IMR-90 (cell line): ENCODE measurements at places on chromosomes 2 and 18.
A peak's percentile ranks its signal among the peaks of the same experiment; 100 is the strongest.

DNA sequence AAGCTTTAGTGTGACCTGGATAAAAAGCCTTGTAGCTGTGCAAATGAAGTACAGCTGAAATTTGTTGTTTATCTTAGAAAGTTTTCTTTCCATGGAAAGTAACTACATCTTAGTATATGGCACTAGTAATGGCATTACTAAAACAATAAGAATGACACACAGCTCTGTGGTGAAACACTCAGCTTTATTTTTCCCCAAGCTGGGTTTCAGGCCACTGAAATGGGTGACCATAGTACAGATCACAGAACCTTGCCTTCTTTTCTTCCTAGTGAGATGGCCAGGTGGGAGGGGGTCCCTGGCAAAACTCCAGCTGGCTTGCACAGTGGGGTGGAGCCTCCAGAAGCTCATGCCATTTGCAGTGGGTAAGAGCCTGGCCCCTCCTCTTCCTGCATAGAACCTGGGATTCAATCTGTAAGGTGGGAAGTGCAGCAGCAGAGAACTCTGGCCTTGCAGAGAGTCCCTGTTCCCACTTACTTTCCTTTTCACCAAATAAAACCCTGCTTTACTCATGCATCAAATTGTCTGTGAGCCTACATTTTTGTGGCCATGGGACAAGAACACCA, 17.6 kb upstream of the GRP start:
- DNase-seq = no peak
- no peaks in the 10 kb centered on the region for H3K36me3 ChIP-seq
- no peak overlapping the region for H3K4me3 ChIP-seq

GRCh38 chr2:117492209-117492851, 322.2 kb upstream of the DDX18 start:
- no peaks in the 10 kb centered on the region for H3K36me3 ChIP-seq
- H3K4me3 ChIP-seq = no peak overlapping the region
- no peak for DNase-seq
- no peak overlapping the region for H3K27ac ChIP-seq
- no peaks in the 10 kb centered on the region for H3K27me3 ChIP-seq

DNA sequence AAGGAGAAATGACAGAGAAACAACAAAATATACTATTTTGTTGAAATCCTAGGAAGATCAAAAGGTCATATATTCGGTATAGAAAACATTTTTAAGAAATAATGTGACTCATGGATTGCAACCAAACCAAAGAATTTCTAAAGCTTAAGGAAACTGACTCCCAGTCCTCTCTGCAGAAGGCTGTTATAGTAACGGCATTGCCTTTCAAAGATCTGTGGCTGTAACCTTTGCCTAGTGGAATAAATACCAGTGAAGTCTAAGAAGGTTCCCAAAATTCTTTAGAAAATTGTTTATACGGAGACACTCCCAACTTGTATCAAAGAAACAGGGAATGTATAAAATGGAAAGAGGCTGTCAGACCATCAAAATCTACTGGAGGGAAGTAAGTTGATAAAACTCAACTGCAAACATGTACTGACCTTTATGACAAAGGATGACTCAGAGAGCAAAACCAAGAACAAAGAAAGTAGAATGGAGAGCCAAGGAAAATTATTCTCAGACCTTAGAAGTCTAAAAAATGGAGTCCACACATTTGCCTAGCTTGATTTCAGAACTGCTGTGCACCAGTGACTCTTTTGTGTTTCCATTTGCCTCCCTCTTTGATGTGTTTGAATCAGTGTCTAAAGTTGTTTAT, 48.6 kb upstream of the FSIP2 start:
- H3K36me3 ChIP-seq = no peaks in the 10 kb centered on the region
- no peak overlapping the region for H3K27ac ChIP-seq
- no peaks in the 10 kb centered on the region for H3K4me1 ChIP-seq
- DNase-seq = no peak
- no peaks in the 10 kb centered on the region for H3K27me3 ChIP-seq

DNA sequence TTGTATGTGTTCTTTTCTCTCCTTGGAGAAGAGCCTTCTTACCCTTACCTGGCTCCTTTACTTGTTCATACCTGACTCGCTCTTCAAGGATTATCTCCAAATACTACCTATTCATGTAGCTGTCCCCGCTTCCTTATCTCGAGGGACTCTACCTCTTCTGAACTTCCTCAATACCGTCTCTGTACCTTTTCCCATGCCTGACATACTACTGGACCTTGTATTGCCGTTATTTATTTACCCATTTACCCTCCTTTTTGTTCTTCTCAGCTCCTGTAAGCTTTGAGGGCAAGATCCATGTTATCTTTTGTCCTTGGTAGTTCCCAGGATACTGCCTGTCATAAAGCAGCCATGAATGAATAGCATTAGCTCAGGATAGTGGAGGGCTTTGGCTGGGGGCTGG, 32.5 kb downstream of the KCNS3 start:
- H3K27ac ChIP-seq = no peak overlapping the region
- no peaks in the 10 kb centered on the region for H3K4me1 ChIP-seq
- H3K36me3 ChIP-seq = no peaks in the 10 kb centered on the region

GRCh38 chr2:241863536-241863954, 4.9 kb upstream of the PDCD1 start:
- no peak overlapping the region for H3K27ac ChIP-seq
- peaks cover 32% of the 10 kb centered on the region for H3K27me3 ChIP-seq
- no peaks in the 10 kb centered on the region; the same call in 1 of the 2 replicates for H3K4me1 ChIP-seq
- no peak overlapping the region for H3K4me3 ChIP-seq
- peak; percentile 55 for DNase-seq
- no peaks in the 10 kb centered on the region for H3K36me3 ChIP-seq

GRCh38 chr2:27736031-27736889, 35.3 kb upstream of the MRPL33 start:
- no peaks in the 10 kb centered on the region for H3K27me3 ChIP-seq
- H3K4me1 ChIP-seq = peaks cover 9% of the 10 kb centered on the region
- no peak for DNase-seq
- no peaks in the 10 kb centered on the region for H3K36me3 ChIP-seq
- no peak overlapping the region for H3K27ac ChIP-seq

- no peak for DNase-seq
- peaks cover 51% of the 10 kb centered on the region for H3K27me3 ChIP-seq
- 0 out of 2 replicates have a peak, but pooled peaks cover 2% of the 10 kb centered on the region for H3K4me1 ChIP-seq
- no peaks in the 10 kb centered on the region for H3K36me3 ChIP-seq
- H3K4me3 ChIP-seq = no peak overlapping the region
- no peak overlapping the region for H3K27ac ChIP-seq
Measured at GRCh38 chr2:71700658-71701397, 247.5 kb downstream of the DYSF start.

DNA sequence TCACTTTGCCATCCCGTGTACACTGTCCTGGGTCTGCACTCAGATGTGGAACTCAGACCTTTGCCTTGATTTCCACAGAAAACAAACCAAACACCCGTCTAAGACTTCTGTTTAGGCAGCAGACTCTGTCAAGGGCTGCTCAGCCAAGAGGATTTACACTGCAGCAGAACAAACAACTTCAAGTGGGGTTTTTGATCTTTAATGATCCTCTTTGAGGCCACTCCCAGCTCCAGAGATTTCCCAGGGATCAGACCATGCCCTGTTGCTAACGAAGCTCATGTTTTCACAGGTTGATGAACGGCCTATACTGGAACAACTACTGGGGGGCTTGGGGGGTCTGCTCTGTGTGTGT, 52.5 kb upstream of the LGALSL start:
- no peak for DNase-seq
- no peaks in the 10 kb centered on the region for H3K36me3 ChIP-seq
- H3K4me1 ChIP-seq = peaks cover 13% of the 10 kb centered on the region; the same call in 1 of the 2 replicates
- H3K27me3 ChIP-seq = peaks cover 2% of the 10 kb centered on the region
- H3K27ac ChIP-seq = no peak overlapping the region
- H3K4me3 ChIP-seq = no peak overlapping the region

GRCh38 chr18:7821784-7822183, 254.7 kb downstream of the PTPRM start:
- no peak overlapping the region for H3K4me3 ChIP-seq
- H3K27ac ChIP-seq = no peak overlapping the region
- no peaks in the 10 kb centered on the region for H3K36me3 ChIP-seq
- H3K27me3 ChIP-seq = no peaks in the 10 kb centered on the region
- DNase-seq = no peak

DNA sequence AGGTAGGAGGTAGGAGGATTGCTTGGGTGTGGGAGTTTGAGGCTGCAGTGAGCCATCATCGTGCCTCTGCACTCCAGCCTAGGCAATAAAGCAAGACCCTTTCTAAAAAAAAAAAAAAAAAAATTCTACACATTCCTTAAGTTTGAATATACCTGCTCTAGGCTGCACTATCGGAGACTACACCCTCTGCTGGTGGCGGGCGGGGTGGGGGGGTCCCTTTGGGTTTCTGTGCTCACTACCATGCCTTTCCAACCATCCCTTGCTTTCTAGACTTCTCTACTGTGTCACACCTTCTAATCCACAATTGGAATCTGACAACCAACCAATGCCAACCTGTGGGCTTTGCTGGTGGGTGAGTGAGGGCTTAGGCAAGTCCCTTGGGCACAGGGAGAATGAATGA, 34.7 kb upstream of the FAM136A start:
- no peak for DNase-seq
- H3K27ac ChIP-seq = no peak overlapping the region
- 0 out of 2 replicates have a peak, but pooled peaks cover 3% of the 10 kb centered on the region for H3K27me3 ChIP-seq

- H3K36me3 ChIP-seq = peaks cover 11% of the 10 kb centered on the region
- no peaks in the 10 kb centered on the region for H3K4me1 ChIP-seq
- no peak overlapping the region for H3K27ac ChIP-seq
- H3K4me3 ChIP-seq = no peak overlapping the region
- no peak for DNase-seq
- no peaks in the 10 kb centered on the region for H3K27me3 ChIP-seq
Measured at GRCh38 chr2:222615320-222615719, 40.6 kb downstream of the FARSB start.

DNA sequence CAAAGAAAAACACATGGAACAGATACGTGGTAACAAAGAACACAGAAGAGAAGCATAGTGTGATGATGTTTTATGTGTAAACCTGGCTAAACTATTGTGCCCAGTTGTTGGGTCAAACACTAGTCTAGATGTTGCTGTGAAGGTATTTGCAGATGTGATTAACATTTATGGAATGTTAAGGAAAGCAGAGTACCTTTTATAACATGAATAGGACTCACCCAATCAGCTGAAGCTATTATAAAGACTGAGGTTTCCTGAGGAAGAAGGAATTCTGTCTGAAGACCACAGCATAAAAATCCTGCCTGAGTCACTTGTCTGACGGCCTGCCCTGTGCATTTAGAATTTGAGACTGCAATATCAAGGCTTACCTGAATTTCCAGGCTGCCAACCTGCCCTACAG, 253.1 kb downstream of the DYM start:
- 0 out of 2 replicates have a peak, but pooled peaks cover 2% of the 10 kb centered on the region for H3K4me1 ChIP-seq
- H3K27ac ChIP-seq = no peak overlapping the region
- peak; percentile 54 for DNase-seq
- H3K36me3 ChIP-seq = no peaks in the 10 kb centered on the region; the same call in 1 of the 2 replicates
- no peak overlapping the region for H3K4me3 ChIP-seq
- no peaks in the 10 kb centered on the region for H3K27me3 ChIP-seq

DNA sequence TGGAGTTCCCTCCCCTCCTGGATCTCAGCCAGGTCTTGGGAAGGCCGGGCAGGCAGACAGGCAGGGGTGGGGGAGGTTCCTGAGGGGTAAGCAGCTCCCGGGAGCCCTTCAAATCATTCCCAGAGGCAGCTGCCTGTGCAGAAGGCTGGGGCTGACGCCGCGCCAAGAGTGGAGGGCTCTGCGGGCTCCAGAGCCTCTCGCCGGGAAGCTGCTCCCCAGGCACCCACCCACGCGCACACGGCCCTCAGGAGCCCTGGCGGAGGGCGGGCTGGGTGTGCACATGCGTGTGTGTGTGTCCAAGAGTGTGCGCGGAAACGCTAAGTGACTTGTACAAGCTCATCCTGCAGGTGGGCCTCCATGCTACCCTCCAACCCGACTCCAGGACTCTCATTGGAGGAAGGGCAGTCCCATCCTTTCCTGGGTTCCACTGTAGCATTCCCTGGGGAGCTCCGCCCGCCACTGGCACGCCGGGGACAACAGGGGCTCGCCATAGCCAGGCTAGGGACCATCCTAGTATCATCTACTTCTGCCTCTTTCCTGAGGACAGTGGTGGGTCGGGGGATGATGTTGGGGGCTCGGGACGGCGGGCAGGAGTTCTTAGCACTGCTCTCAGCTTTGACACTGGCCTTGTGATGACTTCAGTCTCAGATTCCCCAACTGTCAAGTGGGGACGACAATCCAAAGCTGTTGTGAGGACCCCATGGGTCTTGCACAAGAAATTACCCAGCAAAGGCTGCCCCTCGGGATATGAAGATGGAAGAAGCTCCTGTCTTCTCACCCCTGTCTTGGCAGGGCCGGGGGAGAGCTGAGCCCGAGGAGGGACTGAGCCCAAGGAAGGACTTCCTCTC, 50.3 kb downstream of the INHBB start:
- peaks cover 48% of the 10 kb centered on the region for H3K27me3 ChIP-seq
- H3K4me3 ChIP-seq = no peak overlapping the region

- no peak overlapping the region for H3K4me3 ChIP-seq
- no peak for DNase-seq
- H3K36me3 ChIP-seq = peaks cover 35% of the 10 kb centered on the region
- no peaks in the 10 kb centered on the region for H3K4me1 ChIP-seq
Measured at GRCh38 chr2:131125195-131125757, 20.1 kb downstream of the PLEKHB2 start.

- no peaks in the 10 kb centered on the region for H3K36me3 ChIP-seq
- H3K4me3 ChIP-seq = no peak overlapping the region
- DNase-seq = no peak
- no peaks in the 10 kb centered on the region for H3K4me1 ChIP-seq
- no peak overlapping the region for H3K27ac ChIP-seq
- no peaks in the 10 kb centered on the region for H3K27me3 ChIP-seq
Measured at GRCh38 chr2:17996978-17997377, 118.5 kb downstream of the KCNS3 start.

DNA sequence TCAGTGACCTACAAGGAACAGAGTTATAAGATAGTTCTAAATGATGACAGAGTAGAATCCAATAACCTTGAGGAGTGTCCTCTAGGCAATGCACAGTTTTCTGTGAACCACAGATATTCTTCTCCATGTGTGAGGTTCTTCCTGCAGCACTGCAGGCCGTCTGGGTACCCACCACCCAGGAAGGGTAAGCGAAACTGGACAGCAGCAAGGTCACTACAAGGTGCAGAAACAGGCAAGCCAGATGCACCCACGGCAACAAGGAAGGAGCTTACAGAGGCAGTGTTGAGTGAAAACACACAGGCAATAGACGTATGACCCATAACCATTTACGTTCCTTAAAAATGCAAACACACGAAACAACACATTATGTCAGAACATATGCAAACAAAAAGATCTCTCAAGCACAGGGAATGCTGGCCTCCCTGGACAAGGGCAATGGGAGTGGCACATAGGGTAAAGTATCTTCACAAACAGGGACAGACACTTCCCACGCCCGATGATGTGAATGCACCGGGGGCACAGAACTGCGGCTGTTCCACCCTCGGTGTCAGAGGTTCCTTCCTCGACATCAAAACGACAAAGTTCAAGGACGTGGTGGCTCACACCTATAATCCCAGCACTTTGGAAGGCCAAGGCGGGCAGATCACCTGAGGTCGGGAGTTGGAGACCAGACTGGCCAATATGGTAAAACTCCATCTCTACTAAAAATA, 84.1 kb downstream of the NDUFA10 start:
- H3K4me3 ChIP-seq = no peak overlapping the region
- no peaks in the 10 kb centered on the region for H3K27me3 ChIP-seq
- no peak overlapping the region for H3K27ac ChIP-seq
- no peak for DNase-seq
- H3K4me1 ChIP-seq = no peaks in the 10 kb centered on the region
- H3K36me3 ChIP-seq = no peaks in the 10 kb centered on the region

GRCh38 chr2:238634701-238635357, 208.1 kb downstream of the ASB1 start:
- peaks cover 5% of the 10 kb centered on the region for H3K27me3 ChIP-seq
- H3K4me1 ChIP-seq = peaks cover 6% of the 10 kb centered on the region
- DNase-seq = no peak
- no peak overlapping the region for H3K4me3 ChIP-seq
